Mesendoderm (in vitro differentiated cells): ENCODE measurements at places on chromosomes 6 and 20.

DNA sequence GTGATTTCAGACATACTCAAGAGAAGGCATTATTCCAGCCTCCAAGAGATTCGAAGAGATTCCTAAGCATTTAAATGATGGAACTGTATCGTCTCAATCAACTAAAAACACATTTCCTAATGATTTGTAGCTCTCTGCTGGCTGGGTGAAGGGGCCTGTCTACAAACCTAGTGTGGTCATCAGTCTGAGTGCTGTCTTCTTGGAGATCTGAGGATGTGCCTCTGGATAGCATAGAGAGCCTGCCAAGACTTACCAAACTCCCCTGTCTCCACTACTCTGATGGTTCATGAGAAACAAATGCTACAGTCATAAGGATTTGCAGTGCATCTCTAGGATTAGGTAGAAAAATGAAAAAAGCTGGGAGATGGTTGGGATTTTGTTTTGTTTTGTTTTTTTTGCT lies 176.9 kb upstream of the CITED2 start:
- no peaks in the 10 kb centered on the region for H3K4me1 ChIP-seq
- H3K36me3 ChIP-seq = no peaks in the 10 kb centered on the region
- H3K4me3 ChIP-seq = no peak overlapping the region
- no peaks in the 10 kb centered on the region for H3K27me3 ChIP-seq
- DNase-seq = no peak

- no peaks in the 10 kb centered on the region for H3K36me3 ChIP-seq
- no peaks in the 10 kb centered on the region for H3K27me3 ChIP-seq
- no peak overlapping the region for H3K27ac ChIP-seq
- DNase-seq = no peak
Measured at GRCh38 chr6:81381382-81381916, 371.0 kb downstream of the TENT5A start.

DNA sequence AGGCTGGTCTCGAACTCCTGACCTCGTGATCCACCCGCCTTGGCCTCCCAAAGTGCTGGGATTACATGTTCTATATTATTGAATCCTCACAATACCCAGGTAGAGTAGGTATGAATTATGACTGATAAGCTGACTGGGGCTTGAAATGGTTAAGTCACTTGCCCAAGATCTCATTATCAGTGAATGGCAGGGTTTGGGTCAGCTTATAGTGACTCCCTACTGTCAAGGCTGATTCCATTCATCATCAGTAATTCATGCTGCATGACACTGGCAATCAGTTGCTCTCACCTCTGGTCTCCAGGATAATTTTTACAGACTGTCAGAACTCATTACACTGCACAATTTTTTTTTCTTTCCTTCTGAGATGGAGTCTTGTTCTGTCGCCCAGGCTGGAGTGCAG lies 127.6 kb downstream of the KIF13A start:
- H3K4me3 ChIP-seq = no peak overlapping the region
- no peak for DNase-seq
- H3K36me3 ChIP-seq = no peaks in the 10 kb centered on the region
- no peaks in the 10 kb centered on the region for H3K4me1 ChIP-seq
- no peak overlapping the region for H3K27ac ChIP-seq

GRCh38 chr6:12369781-12370262 lies 79.7 kb downstream of the EDN1 start:
- H3K27ac ChIP-seq = no peak overlapping the region
- no peak overlapping the region for H3K4me3 ChIP-seq
- H3K36me3 ChIP-seq = no peaks in the 10 kb centered on the region
- peak; percentile 65 for DNase-seq
- H3K4me1 ChIP-seq = peaks cover 2% of the 10 kb centered on the region
- no peaks in the 10 kb centered on the region for H3K27me3 ChIP-seq

DNA sequence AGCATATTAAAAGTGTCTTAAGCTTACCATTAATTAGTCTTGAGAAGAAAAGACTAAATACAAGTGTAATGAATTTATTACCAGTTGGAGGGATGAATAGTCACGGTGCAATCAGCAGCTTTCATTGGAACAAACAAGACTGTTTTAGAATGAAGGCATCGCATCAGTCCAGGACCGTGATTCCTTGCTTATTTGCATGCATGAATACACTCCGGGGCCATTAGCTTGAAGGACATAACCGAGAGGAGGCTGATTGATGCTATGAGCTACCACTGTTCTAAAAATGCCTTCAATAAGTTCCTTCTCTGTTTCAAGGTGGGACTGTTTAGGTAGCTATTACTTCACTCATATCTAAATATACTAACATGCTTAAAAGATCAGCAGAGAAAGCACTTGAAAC lies 17.9 kb downstream of the PROKR2 start:
- no peak for DNase-seq
- no peaks in the 10 kb centered on the region for H3K36me3 ChIP-seq
- H3K4me1 ChIP-seq = no peaks in the 10 kb centered on the region
- no peaks in the 10 kb centered on the region for H3K27me3 ChIP-seq

DNA sequence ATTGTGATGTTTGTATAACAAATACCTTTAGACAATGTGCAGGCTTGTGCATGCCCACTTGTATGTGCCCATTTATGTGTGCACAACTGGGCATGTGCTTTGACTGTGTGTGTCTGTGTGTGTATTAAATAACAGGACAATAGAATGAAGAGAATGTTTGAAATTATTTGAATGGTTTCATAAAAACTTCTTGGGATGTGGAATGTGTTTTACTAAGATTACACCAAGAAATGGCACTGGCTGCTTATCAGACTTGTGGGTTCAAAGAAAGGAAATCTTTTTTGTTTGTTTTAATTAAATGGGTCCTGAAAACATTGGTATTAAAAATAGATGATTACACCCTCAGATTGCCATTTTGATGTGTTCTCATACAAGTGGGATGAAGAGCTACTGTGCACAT lies 191.6 kb upstream of the CCN2 start:
- no peaks in the 10 kb centered on the region for H3K36me3 ChIP-seq
- H3K27me3 ChIP-seq = no peaks in the 10 kb centered on the region
- H3K4me3 ChIP-seq = no peak overlapping the region

GRCh38 chr6:14797875-14798593 lies 447.8 kb upstream of the JARID2 start:
- no peaks in the 10 kb centered on the region for H3K27me3 ChIP-seq
- DNase-seq = peak; percentile 60
- no peak overlapping the region for H3K27ac ChIP-seq
- H3K36me3 ChIP-seq = no peaks in the 10 kb centered on the region

DNA sequence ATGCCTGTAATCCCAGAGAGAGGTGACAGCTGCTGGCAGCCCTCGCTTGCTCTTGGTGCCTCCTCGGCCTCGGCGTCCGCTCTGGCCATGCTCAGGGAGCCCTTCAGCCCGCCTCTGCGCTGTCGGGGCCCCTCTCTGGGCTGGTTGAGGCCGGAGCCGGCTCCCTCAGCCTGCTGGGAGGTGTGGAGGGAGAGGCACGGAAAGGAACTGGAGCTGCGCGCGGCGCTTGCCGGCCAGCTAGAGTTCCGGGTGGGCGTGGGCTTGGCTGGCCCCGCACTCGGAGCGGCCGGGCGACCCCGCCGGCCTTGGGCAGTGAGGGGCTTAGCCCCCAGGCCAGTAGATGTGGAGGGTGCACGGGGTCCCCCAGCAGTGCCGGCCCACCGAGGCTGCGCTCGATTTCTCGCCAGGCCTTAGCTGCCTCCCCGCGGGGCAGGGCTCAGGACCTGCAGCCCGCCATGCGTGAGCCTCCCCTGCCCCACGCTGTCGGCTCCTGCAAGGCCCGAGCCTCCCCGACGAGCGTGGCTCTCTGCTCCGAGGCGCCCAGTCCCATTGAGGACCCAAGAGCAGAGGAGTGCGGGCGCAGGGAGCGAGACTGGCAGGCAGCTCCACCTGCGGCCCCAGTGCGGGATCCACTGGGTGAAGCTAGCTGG lies 34.6 kb downstream of the C6orf52 start:
- no peaks in the 10 kb centered on the region for H3K4me1 ChIP-seq
- H3K27ac ChIP-seq = no peak overlapping the region
- H3K27me3 ChIP-seq = no peaks in the 10 kb centered on the region
- peak; percentile 49 for DNase-seq

- peaks cover 21% of the 10 kb centered on the region for H3K4me1 ChIP-seq
- H3K27me3 ChIP-seq = no peaks in the 10 kb centered on the region
- H3K4me3 ChIP-seq = no peak overlapping the region
- DNase-seq = peak; percentile 65
Measured at GRCh38 chr20:10654630-10655029, 19.2 kb downstream of the JAG1 start.

- no peak overlapping the region for H3K27ac ChIP-seq
- no peaks in the 10 kb centered on the region for H3K4me1 ChIP-seq
- H3K36me3 ChIP-seq = no peaks in the 10 kb centered on the region
- no peak overlapping the region for H3K4me3 ChIP-seq
Measured at GRCh38 chr20:61850457-61850856, 215.2 kb downstream of the TAF4 start.

DNA sequence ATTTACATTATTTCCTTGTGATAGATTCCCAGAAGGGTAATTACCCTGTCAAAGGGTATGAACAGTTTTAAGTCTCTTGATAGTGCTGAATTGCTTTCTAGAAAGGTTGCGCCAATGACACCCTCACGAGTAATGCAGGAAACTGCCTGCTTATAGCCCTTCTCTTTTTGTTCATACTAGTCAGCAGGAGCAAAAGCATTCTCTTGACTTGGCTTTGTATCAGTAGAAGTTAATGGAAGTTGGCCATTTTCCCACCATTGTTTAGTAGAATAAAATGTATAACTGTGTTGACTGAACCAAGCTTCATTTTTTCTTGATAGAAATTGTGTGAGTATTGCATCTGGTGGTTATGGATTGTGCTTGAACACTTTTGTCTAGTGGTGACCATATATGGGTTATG lies 100.1 kb downstream of the FARS2 start:
- H3K4me3 ChIP-seq = no peak overlapping the region
- DNase-seq = no peak
- no peaks in the 10 kb centered on the region for H3K4me1 ChIP-seq

DNA sequence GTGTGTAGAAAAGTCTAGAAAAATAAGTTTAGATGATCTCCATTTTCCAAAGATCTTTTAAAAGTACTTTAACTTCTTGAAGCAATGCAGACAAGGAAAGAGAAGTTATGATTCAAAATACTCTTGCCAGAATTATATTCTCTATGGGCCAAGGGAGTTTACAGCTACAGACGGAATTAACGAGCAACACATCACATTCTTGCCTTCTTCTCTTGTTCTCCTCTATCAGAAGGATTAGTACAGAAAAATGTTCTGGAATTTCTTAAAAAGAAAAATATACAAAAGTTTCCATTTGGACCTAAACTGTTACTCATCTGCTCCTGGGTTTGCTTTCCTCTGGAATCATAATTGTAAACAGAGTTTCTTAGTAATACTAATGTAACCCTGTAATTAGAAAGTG lies 284.7 kb upstream of the HSF2 start:
- H3K27me3 ChIP-seq = no peaks in the 10 kb centered on the region
- no peak for DNase-seq
- no peak overlapping the region for H3K27ac ChIP-seq
- H3K4me3 ChIP-seq = no peak overlapping the region
- H3K4me1 ChIP-seq = no peaks in the 10 kb centered on the region

DNA sequence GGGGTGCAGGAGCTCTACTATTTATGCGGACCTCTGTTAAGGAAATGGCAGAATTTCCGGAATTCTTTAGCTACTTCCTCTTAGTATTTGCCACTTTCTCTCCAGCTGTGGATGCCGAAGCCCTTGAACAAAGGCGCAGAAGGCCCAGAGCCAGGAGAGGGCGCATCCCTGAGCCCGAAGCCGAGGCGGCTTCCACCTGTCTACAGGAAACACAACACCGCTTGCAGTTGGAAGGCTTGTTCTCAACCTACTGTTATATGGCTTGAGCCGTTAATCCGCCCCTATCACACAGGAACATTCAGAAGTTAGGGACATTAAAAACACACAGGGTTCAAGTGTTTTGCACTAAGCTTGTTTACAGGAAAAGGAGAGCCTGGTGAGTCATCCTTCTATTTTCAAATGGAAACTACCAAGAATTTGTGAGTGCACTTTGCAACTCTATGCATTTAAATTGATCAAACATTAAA lies 417.1 kb downstream of the BCKDHB start:
- peak; percentile 83 for DNase-seq
- H3K27me3 ChIP-seq = no peaks in the 10 kb centered on the region

DNA sequence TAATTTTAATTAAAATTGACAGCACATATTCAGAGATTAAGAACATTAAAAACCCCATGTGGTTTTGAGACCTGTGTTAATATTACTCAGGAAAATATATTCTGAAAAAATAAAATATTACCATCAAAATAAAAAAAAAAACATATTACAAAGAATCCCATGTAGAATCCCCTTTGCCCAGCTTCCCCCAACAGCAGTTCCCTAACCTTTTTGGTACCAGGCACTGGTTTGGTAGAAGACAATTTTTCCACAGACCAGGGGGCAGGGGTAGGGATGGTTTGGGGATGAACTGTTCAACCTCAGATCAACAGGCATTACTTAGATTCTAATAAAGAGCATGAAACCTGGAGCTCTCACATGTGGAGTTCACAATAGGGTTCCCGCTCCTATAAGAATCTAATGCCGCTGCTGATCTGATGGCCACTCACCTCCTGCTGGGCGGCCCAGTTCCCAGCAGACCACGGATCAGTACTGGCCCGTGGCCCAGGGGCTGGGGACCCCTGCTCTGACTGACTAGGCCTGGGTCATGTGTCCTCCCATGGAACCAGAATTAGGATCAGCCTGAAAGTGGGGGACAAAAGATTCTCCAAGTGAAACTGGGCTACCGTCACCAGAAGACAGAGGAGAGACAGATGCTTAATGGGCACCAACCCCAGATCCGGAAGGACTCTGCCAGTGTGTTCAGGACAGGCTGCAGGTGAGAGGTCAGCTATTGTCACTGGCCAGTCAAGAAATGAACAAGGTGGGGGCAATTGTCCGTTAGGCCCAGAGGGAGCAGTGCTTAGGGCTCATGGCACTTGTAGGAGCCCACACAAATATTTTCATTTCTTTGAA lies 235.5 kb downstream of the PREX1 start:
- H3K36me3 ChIP-seq = no peaks in the 10 kb centered on the region
- H3K4me1 ChIP-seq = no peaks in the 10 kb centered on the region
- H3K27me3 ChIP-seq = no peaks in the 10 kb centered on the region
- H3K4me3 ChIP-seq = no peak overlapping the region
- DNase-seq = no peak

DNA sequence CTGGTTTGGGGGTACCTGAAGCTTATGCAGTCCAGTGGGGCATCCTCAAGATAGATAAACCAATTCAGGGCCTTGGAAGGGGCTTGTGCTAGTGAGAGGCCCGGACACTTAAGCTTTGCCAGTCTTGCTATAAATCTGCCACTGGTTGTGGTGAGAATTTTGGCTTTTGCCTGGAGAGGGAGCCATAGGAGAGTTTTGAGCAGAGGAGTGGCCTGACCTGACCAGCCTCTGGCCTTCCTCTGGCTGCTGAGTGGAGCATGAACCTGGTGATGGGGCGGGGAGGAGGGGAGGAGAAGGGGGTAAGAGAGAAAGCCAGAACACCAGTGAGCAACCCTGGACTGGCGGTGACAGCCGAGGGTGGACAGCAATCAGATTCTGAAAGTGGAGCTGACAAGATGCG lies 7.1 kb downstream of the TMEM74B start:
- no peaks in the 10 kb centered on the region for H3K36me3 ChIP-seq
- DNase-seq = peak; percentile 85
- no peaks in the 10 kb centered on the region for H3K4me1 ChIP-seq
- H3K27me3 ChIP-seq = no peaks in the 10 kb centered on the region

- H3K4me3 ChIP-seq = no peak overlapping the region
- no peaks in the 10 kb centered on the region for H3K27me3 ChIP-seq
- H3K36me3 ChIP-seq = no peaks in the 10 kb centered on the region
Measured at GRCh38 chr6:14053811-14054210, 63.8 kb upstream of the CD83 start.
